Choroid plexus epithelial cell (primary cell): ENCODE measurements at places on chromosomes 16 and 17.

DNA sequence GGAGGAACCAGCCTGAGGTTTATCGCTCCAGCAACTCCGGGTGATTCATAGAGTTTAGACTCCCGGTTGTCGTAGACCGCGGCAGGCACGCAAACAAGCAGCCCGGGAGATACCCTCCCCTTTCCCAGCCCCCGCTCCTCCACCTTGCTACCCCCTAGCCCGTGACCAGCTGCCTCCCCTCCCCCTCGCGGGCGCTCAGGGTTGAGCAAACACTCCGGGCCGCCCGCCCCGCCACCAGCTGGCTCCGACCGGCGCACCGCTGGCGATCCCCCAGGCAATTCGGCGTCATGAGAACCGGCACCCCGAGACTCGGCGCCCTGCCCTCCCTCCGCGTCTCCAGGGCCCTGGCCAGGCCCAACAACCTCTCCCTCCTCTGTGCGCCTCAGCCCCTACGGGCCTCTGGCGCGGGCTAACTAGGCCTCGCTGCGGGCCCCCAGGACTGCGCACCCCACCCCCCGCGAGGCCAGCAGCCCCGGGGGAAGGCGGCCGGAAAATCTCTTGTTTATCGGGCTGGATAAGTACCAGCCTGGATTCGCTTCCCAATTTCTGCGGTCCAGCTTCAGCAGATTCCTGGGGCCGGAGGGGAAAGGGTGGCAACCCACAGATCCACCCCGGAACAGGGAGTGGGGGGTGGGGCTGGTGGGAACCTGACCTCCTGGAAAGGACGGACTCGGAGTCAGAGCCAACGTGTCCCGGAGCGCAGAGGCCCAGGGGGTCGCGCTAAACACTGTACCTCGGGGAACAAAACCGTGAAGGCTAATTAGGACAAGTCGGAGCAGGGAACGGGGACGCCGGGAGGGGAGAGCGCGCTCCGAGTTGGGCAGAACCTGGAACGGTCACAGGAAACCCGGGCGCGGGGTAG lies 951 bp upstream of the GPRC5C start:
- peak; percentile 46 for DNase-seq

DNA sequence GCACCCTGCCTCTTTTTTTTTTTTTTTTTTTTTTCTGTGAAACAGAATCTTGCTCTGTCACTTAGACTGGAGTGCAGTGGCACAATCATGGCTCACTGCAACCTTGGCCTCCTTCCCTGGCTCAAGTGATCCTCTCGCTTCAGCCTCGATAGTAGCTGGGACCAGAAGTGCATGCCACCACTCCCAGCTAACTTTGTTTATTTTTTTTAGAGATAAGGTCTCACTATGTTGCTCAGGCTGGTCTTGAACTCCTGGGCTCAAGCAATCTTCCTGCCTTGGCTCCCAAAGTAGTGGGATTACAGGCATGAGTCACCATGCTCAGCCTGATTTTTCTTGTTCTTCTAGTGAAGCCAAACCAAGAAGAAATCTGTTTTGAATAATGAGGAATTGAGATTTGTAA lies 25.0 kb downstream of the CDK12 start:
- peak; percentile 58 for DNase-seq

- DNase-seq = no peak
Observed at GRCh38 chr17:7620835-7621234, 6.1 kb upstream of the FXR2 start.

- DNase-seq = no peak
Observed at GRCh38 chr16:89242795-89243200, 25.3 kb downstream of the ZNF778 start.

- no peak for DNase-seq
Observed at GRCh38 chr16:3084969-3085670, 14.0 kb downstream of the ZSCAN10 start.

DNA sequence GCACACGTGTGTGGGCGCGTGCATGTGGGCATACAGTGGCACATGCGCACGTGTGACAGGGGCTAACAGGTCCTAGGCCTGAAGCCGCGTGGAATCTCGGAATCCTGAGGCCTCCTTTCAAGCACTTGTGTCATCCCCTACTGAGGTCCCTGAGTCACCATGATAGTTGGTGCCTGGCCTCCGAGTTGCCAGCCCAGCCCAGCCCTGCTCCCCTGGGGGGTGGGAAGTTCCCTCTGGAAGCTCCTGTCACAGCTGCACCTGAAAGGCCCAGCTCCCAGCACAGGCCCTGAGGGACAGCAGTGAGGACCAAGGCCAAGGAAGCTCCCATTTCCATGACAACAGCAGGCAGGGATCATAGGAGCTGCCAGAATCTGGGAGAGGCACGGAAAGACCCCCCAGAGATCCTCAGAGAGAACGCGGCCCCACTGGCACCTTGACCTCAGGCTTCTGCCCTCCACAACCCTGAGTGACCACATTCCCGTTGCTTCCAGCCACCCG lies 35.4 kb upstream of the ENPP7 start:
- peak; percentile 2 for DNase-seq

DNA sequence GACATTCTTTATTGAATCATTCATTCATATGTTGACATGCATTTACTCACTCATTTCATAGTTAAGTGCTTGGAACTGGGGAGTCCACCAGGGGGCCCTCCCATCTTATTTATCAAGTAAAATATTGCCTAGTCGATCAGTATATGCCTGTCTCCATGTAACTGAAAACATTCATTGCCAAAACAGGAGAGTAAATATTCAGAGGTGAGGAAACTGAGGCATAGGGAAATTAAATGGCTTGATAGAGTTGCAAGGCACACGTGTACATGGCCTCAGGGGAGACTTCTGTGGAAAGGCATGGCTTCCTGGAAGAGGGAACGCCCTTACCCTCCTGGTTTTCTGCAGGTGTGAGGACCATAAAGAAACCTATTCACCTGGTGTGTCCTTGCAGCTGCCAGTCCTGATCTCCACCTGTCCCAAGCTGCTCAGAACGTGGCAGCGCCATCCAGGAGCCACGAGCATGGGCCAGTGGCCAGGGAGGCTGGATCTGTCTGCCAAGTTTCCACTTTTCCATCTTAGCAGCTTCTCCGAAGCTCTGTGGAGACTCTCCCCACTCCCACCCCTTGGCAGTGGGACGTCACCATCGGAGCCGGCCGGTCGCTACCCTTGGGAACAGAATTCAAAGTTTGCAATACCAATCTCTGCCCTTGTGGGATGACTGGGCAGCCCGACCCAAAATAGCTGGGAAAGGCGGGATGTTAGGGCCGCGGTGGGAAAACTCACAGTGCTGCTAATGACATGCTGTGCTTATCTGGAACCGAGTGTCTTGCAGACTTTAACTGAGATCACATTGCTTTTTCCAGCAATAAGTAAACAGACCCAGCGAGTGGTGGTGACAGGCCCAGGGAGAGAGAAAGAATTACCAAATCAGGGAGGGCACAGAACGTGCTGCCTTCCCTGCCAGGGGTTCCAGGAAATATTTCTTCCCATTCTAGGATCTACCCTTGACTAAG lies 4.1 kb upstream of the C1QTNF1 start:
- DNase-seq = peak; percentile 92

GRCh38 chr16:85279825-85280545 lies 167.7 kb upstream of the CIBAR2 start:
- DNase-seq = peak; percentile 37

- DNase-seq = no peak
Observed at GRCh38 chr16:71205482-71206131, 24.9 kb downstream of the HYDIN start.

GRCh38 chr17:640436-640835 lies 74.2 kb downstream of the VPS53 start:
- DNase-seq = no peak

DNA sequence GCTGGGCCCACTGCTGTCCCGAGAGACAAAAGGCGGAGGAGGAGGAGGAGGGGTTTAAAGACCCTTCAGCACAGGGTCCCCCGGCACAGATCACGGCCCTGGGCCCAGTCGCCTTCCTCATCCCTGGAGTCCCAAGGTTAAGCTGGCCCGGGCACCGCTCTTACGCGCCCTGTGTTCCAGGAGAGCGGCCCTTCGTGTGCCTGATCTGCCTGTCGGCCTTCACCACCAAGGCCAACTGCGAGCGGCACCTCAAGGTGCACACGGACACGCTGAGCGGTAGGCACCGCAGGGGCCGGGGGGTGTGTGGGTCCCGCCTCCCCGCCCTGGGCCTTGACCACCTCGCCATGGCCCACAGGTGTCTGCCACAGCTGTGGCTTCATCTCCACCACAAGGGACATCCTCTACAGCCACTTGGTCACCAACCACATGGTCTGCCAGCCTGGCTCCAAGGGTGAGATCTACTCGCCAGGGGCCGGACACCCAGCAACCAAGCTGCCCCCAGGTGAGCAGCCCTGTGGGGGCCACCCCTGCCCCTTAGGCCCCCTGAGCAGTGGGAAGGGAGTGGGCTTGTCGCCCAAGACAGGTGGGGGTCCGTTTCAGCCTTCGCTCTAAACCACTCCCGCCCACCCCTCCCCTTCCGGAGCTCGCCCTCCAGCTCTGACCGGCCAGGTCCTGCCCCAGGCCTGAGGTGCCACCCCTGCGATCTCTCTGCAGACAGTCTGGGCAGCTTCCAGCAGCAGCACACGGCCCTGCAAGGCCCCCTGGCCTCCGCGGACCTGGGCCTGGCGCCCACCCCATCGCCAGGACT lies 37.6 kb upstream of the ZC3H18 start:
- no peak for DNase-seq

GRCh38 chr16:47056688-47057629 lies 83.5 kb upstream of the DNAJA2 start:
- DNase-seq = no peak
